ENCODE measurements at places on chromosomes 5 and 9. TPM values are rescaled to one million over a fixed set of nuclear protein-coding genes. Genes with fewer than 3 reads are reported as not detected.

The CCDC192 gene
- 1.1 TPM for polyA plus RNA-seq

The PCDHA11 gene
- polyA plus RNA-seq, result 0.21 TPM

The SH3PXD2B gene
- polyA plus RNA-seq, result 41.0 TPM

The SPATA31C1 gene
- polyA plus RNA-seq, result not detected

The SPATA31D4 gene
- polyA plus RNA-seq, result not detected

The FCN2 gene
- not detected for polyA plus RNA-seq

- no peaks in the 10 kb centered on the region for H3K4me1 ChIP-seq
- no peaks in the 10 kb centered on the region for H3K27me3 ChIP-seq
- H3K4me3 ChIP-seq, result no peak overlapping the region
Measured at GRCh38 chr5:25688156-25688555, 1043.4 kb upstream of the CDH10 start.

- H3K27ac ChIP-seq, result peak overlapping the region; percentile 89
- no peaks in the 10 kb centered on the region for H3K4me1 ChIP-seq
- H3K27me3 ChIP-seq, result no peaks in the 10 kb centered on the region
- DNase-seq, result no peak
- no peaks in the 10 kb centered on the region for H3K36me3 ChIP-seq
Measured at GRCh38 chr9:126472198-126472947, 141.4 kb upstream of the LMX1B start.

- peak within 1 kb of the TSS; percentile 87 for H3K27ac ChIP-seq
- H3K4me3 ChIP-seq, result peak within 1 kb of the TSS; percentile 63
- no peaks in the 10 kb centered on the region for H3K27me3 ChIP-seq
- H3K4me1 ChIP-seq, result peaks cover 5% of the 10 kb centered on the region
Measured at GRCh38 chr9:131739959-131740648, at the start of gene RAPGEF1. Gene RAPGEF1 (minus strand): TSS chr9:131740076. CDS start chr9:131739830, 246 bp downstream.

DNA sequence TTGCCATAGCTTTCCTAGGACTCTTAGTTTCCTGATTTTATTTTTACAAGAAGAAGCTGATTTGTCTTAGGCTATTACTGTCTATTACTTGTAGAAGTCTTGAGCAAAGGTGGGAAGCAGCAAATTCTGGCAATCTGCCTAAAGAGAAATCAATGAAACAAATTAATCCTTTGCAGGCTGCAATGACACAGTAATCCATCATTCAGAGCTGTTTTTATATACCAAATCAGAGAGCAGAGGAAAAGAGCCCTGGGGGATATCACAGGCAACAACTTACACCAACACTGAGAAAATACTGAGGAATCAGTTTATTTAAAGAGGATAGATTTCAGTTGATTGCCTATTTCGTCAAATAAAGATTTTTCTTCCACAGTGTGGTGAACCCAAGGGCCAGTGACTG is 13.6 kb downstream of the NR2F1-AS1 start:
- H3K4me1 ChIP-seq, result no peaks in the 10 kb centered on the region
- no peak overlapping the region for H3K27ac ChIP-seq
- no peak overlapping the region for H3K4me3 ChIP-seq
- no peak for DNase-seq
- no peaks in the 10 kb centered on the region for H3K36me3 ChIP-seq
- H3K27me3 ChIP-seq, result peaks cover 40% of the 10 kb centered on the region

DNA sequence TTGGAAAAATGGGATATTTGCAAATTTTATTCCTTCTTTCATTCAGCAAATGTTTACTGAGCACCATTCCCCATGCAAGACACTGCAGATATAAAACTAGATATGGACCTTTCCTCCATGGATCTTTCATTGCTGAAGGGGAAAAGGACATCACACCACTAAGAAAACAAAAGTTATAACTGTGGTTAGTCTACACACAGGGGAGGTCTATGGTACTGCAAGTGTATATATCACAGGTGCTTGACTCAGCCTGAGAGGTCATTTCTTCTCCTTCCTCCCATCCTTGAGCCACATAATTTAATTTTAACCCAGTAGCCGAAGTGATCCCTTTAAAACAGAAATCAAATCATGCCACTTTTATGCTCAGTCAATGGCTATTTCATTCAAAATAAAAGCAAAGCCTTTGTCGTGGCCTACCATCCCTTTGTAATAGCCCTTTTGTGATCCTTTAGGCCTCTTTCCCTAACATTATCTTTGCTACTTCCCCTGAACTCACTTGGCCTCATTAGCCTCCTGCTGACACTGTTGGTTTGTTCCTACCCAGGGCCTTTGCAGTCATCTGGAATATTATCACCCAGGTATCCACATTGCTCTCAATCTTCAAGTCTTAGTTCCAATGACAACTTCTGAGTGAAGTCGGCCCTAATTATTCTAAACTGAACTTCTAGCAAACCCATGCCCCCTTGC is 213.2 kb downstream of the GABRB2 start:
- no peak overlapping the region for H3K27ac ChIP-seq
- no peaks in the 10 kb centered on the region for H3K36me3 ChIP-seq
- H3K27me3 ChIP-seq, result no peaks in the 10 kb centered on the region
- no peak for DNase-seq

DNA sequence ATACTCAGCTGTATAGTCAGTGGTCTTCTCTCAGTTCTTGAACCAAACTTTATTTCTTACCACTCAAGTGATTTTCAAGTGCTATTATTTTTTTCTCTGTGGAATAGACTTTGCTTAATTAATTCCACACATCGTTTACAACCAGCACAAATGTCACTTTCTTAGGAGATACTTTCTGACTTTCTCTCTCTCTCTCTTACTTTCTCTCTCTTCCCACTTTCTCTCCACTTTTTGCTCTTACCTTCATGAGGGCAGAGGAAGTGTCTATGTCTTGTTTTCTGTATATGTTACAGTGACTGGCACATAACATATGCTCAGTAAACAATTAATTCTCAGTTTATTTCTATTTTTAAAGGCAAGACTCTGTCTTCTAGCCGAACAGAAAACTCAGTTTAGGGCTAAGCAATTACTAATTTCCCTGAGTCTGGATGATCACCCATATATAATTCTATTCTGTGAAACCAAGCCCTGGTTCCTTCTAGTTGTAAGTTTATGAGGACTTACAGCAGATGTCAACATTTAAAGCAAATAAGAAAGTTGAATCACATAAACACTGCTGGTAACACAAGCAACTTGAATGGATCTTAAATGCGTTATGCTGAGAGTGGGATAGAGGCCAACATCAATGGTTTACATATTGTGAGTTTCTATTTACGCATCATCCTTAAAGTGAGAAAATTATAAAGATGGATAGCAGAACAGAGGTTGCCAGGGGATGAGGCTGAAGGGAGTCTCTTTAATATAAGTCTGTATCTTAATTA is 791.4 kb downstream of the MTRR start:
- no peaks in the 10 kb centered on the region for H3K27me3 ChIP-seq
- no peak overlapping the region for H3K27ac ChIP-seq
- no peaks in the 10 kb centered on the region for H3K4me1 ChIP-seq
- no peak overlapping the region for H3K4me3 ChIP-seq
- H3K36me3 ChIP-seq, result no peaks in the 10 kb centered on the region
- DNase-seq, result no peak

DNA sequence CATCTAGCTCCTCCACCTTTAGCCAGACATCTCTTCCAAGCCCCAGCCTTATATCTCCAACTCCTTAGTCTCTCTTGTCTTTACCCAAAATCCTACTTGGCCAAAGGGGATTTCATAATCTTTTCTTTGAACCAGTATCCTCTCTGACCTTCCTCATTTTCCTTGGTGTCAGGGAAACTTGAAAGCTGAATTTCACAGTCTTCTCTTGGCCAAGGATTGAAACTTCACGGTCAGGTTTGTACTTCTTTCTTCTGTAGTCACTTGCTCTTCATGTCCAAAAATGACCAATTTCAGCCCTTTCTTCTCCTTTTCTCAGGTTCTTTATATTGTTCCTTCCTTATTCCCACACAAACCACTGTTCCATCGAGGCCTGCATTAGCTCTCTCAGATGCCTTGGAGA is 473.7 kb upstream of the KLF4 start:
- no peak overlapping the region for H3K4me3 ChIP-seq
- no peak overlapping the region for H3K27ac ChIP-seq
- H3K27me3 ChIP-seq, result no peaks in the 10 kb centered on the region
- no peaks in the 10 kb centered on the region for H3K36me3 ChIP-seq
- no peaks in the 10 kb centered on the region for H3K4me1 ChIP-seq
- no peak for DNase-seq

- H3K27ac ChIP-seq, result no peak overlapping the region
- no peak for DNase-seq
- no peaks in the 10 kb centered on the region for H3K4me1 ChIP-seq
Measured at GRCh38 chr9:74696520-74696919, 191.2 kb downstream of the TRPM6 start.

DNA sequence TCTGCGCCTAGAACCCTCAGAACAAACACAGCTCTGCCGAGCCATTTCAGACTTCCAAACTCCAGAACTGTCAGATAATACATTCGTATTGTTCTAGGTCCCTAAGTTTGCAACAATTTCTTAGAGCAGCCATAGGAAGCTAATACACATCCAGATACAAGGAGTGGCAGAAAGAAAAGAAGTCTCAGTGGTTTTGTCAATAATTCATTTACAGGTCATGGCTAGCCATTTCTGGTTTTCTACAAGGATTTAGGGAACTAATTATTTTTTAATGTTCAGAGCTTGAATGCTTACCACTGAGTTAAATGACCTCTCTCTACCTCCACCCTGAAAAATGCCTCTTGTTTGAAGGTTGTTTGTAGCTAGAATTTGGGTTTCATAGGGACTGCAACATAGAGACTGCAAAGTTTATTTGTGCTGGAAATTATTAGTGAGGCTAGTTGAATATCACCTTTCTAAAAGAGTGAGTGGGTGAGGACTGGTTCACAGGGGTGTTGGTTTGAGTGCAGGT is 15.5 kb upstream of the ERMP1 start:
- no peaks in the 10 kb centered on the region for H3K36me3 ChIP-seq
- H3K27me3 ChIP-seq, result no peaks in the 10 kb centered on the region

GRCh38 chr5:54969856-54970828 is 15.3 kb downstream of the ESM1 start:
- no peak overlapping the region for H3K4me3 ChIP-seq
- H3K27me3 ChIP-seq, result no peaks in the 10 kb centered on the region
- H3K36me3 ChIP-seq, result no peaks in the 10 kb centered on the region
- no peak for DNase-seq
- H3K27ac ChIP-seq, result no peak overlapping the region

GRCh38 chr9:3931058-3931457 is 368.8 kb downstream of the GLIS3 start:
- H3K27me3 ChIP-seq, result no peaks in the 10 kb centered on the region
- no peak overlapping the region for H3K27ac ChIP-seq
- no peak for DNase-seq
- no peak overlapping the region for H3K4me3 ChIP-seq

- H3K27me3 ChIP-seq, result no peaks in the 10 kb centered on the region
- peaks cover 43% of the 10 kb centered on the region for H3K36me3 ChIP-seq
- H3K4me3 ChIP-seq, result no peak overlapping the region
- H3K4me1 ChIP-seq, result peaks cover 4% of the 10 kb centered on the region
Measured at GRCh38 chr5:96902876-96903275, 26.6 kb downstream of the ERAP2 start.

DNA sequence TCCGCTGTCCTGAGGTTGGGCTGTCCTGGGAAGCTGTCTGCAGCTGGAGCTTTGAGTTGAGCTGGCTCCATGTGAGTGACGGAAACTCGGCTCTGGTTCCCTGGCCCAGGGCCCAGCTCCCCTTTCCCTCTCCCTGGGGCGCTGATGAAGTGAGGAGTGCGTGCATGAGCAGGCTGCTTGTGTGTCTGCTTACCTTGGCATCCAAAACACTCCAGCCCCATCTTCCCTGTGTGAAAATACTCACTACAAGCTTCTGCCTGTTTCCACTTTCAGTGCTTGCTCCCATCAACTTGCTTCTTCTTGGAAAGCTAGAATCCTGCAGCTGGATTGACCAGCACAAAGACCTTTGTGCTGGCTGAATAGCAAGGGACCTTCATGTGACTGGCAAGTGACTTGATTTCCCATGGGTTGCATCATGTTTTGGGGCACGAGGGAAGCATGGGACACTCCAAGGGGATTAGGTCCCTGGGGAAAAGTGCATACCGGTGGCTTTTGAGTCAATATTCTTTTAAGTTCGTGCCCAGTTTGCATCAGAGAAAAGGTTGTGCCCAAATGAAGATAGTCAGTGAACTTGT is 198.1 kb downstream of the GADD45G start:
- no peaks in the 10 kb centered on the region for H3K36me3 ChIP-seq
- no peaks in the 10 kb centered on the region for H3K4me1 ChIP-seq
- DNase-seq, result peak; percentile 57
- H3K4me3 ChIP-seq, result no peak overlapping the region

DNA sequence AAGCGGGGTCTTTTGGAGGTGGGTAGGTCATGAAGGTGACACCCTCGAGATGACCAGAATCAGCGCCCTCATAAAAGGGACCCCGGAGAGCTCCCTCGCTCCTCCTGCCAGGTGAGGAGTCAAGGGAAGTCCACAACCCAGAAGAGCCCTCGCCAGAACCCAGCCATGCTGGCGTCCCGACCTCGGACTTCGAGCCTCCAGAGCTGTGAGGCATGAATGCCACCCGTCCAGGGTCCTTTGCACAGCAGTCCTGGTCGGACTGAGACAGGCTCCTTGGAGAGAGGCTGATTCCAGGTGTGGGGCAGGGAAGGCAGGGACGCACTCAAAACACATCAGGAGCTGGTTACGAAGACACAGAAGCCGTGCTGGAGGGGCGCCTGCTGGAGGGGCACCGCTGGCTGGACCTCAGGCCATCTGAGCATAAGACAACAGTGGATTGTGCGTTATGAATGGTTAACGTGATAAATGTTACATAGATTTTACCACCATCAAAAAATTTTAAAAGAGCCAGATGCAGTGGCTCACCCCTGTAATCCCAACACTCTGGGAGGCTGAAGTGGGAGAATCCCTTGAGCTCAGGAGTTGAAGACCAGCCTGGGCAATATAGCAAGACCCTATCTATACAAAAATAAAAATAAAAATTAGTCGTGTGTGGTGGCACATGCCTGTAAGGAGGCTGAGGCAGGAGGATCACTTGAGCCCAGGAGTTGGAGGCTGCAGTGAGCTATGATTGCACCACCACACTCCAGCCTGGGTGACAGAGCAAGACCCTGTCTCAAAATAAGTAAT is 5.7 kb upstream of the CLIC3 start:
- no peak for DNase-seq
- H3K4me3 ChIP-seq, result no peak overlapping the region
- no peaks in the 10 kb centered on the region for H3K36me3 ChIP-seq
- no peaks in the 10 kb centered on the region for H3K4me1 ChIP-seq
- H3K27me3 ChIP-seq, result no peaks in the 10 kb centered on the region
- H3K27ac ChIP-seq, result no peak overlapping the region

DNA sequence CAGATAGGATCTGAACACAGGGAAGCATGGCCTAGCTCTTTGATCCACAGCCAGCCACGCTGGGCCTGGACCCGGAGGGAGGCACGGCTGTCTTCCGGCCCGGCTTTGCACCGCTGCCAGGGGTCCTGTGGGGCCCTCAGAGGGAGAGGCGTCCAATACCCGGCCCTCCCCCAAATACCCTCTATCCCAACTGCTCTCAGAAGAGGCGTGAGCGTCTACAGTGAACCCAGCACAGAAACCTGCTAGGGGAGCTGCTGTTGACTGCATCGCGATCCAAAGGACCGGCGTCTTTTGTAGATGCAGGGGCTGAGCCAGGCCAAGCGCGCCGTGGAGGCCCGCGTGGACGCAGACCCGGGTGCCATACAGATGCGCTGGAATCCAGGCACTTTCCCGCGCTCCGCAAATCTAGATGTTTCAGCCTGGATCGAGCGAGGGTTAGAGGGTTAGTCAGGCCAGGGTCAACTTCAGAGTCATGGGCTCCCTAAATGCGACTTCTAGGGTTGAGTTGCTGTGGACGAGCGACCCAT is 1.1 kb upstream of the TCF7 start:
- H3K27me3 ChIP-seq, result peaks cover 55% of the 10 kb centered on the region
- DNase-seq, result no peak
- H3K4me3 ChIP-seq, result no peak overlapping the region
- no peak overlapping the region for H3K27ac ChIP-seq
